ENCODE measurements at places on chromosomes 5 and 9.

GRCh38 chr9:6428940-6429889, 16.2 kb downstream of the UHRF2 start:
- DNase-seq: no peak

GRCh38 chr9:132472599-132472998, 62.6 kb downstream of the CFAP77 start:
- no peak for DNase-seq

- DNase-seq: no peak
Observed at GRCh38 chr9:105007143-105007542, 79.2 kb upstream of the ABCA1 start.

DNA sequence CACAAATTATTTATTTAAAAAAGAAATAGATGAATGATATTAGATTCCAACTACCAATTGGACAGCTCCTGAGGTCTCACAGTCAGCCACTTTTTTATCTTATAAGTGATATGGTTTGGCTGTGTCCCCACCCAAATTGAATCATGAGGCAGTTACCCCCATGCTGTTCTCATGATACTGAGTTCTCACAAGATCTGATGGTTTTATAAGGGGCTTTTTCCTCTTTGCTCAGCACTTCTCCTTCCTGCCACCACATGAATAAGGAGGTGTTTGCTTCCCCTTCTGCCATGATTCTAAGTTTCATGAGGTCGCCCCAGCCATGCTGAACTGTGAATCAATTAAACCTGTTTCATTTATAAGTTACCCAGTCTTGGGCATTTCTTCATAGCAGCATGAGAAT, 12.9 kb downstream of the NLN start:
- no peak for DNase-seq

GRCh38 chr5:16628376-16628775, 11.6 kb upstream of the RETREG1 start:
- DNase-seq: no peak

GRCh38 chr5:135398160-135398854, 724 bp downstream of the MACROH2A1 start:
- DNase-seq: peak; percentile 45

DNA sequence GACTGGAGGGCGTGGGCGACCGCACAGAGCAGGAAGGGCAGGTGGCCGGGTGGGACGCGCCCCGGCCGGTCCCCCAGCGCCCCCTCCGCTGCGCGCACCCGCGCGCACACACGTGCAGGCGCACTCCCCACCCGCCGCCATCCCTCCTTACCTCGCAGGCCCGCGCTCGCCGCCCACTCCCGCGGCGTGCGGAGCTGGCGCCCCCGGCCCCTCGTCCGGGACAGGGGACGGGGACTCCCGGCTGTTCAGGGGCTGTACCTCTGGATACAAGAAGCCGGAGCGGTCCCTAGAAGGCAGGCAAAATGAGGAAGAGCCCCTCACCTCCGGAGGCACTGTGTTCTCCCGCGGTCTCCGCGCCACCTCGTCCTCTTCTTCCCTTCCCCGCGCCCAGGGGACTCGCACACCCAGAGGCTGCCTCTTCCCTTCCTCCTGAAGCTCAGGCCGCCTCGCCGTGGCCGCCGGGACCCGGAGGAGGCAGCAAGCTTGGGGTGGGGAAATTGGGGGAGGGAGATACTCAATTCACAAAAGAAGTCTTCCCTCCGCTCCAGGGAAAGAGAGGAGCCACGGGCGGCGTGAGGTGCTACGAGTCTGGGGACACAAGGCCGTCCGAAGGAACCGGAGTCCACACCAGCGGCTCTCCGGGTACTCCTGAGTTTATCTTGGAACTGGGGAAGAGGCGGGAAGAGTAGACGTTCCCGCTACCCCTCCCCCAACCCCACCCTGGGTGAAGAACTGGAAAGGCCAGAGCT, 1.4 kb upstream of the GABRB2 start:
- no peak for DNase-seq

- no peak for DNase-seq
Observed at GRCh38 chr9:130306823-130307666, 41.5 kb downstream of the HMCN2 start.

GRCh38 chr5:164354139-164354751, 848.8 kb downstream of the MAT2B start:
- DNase-seq: no peak

- DNase-seq: no peak
Observed at GRCh38 chr5:166086568-166086967, 2204.9 kb upstream of the WWC1 start.

DNA sequence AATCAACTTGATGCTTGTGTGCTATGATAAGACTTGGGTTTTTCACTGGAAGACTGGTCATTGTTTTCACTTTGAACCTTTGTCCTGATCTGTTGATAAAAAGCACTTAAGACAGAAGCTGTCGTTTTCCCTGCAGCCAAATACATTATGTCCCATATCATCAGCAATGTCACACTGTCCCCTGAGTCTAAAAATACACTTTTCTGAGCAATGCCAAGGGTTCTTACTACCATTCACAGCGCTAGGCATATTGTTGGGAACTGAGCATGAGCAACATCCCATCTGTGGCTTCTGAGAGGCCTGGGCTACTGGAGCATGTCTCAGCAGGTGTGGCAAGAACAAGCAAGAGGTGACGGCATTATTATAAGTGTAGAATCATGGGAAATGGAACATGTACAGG, 81.8 kb downstream of the SEMA6A start:
- DNase-seq: no peak

- no peak for DNase-seq
Observed at GRCh38 chr5:13945271-13945670, 783 bp upstream of the DNAH5 start.

DNA sequence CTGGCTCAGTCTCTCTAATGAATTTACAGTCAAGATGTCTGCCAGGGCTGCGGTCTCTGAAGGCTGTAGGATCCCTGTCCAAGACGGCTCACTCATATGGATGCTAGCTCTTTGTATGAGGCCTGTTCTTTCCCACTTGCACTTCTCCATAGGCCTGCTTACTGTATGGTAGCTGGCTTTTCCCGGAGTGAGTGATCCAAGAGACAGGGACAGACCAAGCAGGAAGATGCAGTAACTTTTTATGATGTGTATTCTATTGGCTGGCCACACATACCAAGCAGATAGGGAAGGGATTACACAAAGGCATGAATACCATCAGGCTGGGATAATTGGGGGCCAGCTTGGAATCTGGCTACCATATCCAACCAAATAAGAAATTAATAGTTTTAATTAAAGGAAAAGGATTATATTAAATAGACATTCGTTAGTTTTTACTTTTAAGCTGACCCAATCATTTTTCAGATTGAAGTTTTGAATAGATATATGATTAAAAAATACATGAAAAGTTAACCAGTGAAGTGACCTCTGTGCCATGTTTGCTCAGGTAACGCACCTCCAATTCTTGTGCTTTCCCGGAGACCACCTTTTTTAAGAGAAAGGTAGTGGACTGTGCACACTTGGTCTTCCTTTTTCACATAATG, 20.6 kb downstream of the NSD1 start:
- DNase-seq: no peak

GRCh38 chr5:77599679-77600078, 38.8 kb downstream of the OTP start:
- no peak for DNase-seq

DNA sequence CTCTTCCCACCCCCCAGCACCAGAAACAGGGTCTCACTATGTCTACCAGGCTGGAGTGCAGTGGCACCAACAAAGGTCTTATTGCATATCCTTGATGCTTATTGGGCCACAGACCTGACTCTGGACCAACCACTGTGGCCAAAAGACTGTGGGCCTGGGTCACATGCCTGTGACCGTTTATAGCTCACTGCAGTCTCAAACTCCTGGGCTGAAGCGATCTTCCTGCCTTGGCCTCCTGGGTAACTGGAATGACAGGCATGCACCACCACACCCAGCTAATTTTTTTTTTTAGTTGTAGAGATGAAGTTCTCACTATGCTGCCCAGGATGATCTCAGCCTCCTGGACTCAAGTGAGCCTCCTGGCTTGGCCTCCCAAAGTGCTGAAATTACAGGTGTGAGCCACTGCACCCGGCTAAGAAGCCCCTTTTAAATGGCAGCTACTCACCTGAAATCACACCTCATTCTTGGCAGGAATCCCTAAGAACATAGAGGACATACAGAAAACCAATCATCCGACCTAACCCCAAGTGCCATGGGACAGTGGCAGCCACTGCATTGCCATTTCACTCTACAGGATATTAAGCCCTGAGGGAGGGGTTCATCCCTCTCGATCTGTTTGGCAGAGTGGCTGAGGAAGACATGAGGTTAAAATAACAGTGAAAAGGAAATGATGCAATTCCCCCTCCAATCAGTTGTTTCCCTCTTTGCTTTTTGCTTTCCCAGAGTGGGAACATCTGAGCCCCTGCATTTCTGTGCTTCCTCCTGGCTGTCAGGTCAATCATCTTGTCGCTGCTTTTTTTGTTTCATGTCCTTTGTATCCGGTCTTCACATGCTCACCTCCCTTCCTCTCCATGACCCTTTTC, 74.6 kb downstream of the LRRC70 start:
- no peak for DNase-seq

DNA sequence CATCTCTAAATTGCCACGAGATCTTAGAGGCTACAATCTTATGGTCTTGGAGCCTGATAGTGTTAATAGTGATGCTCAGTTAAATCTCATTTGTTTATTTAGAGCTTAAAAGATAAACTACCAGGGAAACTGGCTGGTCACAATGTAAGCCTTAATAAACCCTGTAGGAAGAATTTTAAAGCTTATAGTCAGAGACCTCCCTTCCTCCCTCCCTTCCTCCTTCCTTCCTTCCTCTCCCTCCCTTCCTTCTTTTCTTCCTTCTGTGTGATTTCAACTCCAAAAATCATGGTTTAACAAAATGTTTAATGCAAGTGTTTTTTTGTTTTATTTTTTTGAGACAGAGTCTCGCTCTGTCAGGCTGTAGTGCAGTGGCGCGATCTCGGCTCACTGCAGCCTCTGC, 14.9 kb upstream of the FAM240B start:
- DNase-seq: no peak

DNA sequence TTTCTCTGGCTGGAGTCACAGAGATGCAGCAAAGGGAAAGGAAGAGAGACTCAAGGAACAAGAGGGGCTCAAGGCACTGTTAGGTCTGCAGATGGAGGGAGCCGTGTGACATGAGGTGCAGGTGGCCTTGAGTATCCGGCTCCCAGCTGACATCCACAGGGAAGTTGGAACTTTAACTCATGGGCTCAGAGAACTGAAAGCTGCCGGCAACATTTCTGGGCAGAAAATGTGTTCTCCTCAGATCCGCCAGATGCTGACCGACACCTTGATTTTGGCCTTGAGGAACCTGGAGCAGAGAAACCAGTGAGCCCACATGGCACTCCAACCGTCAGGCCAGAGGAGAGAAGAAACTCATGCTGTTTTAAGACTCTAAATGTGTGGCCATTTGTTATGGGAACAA, 258.1 kb upstream of the IRX2 start:
- no peak for DNase-seq

DNA sequence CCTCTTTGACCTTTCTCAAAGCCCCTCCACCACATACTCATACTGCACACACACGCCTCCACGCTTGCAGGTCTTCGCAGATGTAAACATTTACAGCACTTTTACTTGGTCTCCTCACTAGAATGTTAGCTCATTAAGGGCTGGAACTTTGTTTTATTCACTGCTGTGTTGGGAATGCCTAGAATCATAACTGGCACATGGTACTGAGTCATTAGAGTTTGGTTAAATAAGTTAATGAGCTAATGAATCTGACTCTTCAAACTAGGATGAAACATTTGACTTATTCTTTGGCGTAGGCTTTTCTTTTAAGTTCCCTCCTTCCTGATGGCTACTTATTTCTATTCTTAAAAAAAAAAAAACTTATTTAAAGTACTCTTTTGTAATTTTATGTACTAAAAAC, 28.9 kb downstream of the MAN2A1 start:
- DNase-seq: no peak

DNA sequence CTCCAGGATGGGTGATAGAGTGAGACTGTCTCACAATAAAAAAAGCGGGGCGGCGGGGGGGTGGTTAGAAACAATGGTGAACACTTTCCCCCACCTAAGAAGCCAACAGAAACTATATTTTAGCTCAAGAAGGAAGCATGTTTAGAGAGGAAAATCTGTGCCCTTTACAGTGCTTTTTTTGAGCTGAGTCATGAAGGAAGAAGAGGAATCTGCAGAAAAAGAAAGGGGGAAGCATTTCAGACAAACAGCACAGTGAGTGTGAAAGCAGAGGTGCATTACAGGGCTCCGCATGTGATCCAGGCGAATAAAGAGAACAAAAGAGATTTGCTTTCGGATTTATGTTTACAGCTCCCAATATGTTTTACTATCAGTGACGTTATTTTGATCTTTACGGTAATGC, 1504.6 kb upstream of the WWC1 start:
- DNase-seq: no peak

- no peak for DNase-seq
Observed at GRCh38 chr5:173003360-173003759, 19.8 kb downstream of the ATP6V0E1 start.

GRCh38 chr9:108643731-108644510, 211.9 kb downstream of the ACTL7B start:
- no peak for DNase-seq
